ENCODE measurements at places on chromosomes 6 and 20.

- no peak overlapping the region for H3K4me3 ChIP-seq
- H3K27me3 ChIP-seq: no peaks in the 10 kb centered on the region
- H3K36me3 ChIP-seq: no peaks in the 10 kb centered on the region
- no peaks in the 10 kb centered on the region for H3K4me1 ChIP-seq
- H3K27ac ChIP-seq: no peak overlapping the region
Measured at GRCh38 chr20:9103955-9104354, 35.1 kb downstream of the PLCB4 start.

GRCh38 chr20:3077618-3078134 is 6.3 kb downstream of the OXT start:
- H3K4me3 ChIP-seq: no peak overlapping the region
- no peak overlapping the region for H3K27ac ChIP-seq

DNA sequence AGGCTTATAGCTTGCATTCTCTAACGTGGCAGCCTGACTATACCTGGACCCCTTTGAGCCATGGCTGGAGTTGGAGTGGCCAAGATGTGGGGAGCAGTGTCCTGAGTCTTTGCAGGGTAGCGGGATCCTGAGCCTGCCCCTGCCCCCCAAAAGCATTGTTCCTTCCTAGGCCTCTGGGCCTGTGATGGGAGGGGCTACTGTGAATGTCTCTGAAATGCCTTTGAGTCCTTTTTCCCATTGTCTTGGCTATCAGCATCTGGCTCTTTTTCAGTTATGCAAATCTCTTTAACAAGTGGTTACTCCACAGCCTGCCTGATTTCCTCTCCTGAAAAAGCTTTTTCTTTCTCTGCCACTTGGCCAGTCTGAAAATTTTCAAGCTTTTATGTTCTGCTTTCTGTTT is 17.0 kb upstream of the PRL start:
- no peaks in the 10 kb centered on the region for H3K36me3 ChIP-seq
- no peak overlapping the region for H3K4me3 ChIP-seq
- no peaks in the 10 kb centered on the region for H3K27me3 ChIP-seq
- no peak overlapping the region for H3K27ac ChIP-seq
- no peak for DNase-seq

- H3K4me3 ChIP-seq: no peak overlapping the region
- no peaks in the 10 kb centered on the region for H3K36me3 ChIP-seq
- DNase-seq: no peak
- H3K27ac ChIP-seq: no peak overlapping the region
- no peaks in the 10 kb centered on the region for H3K4me1 ChIP-seq
Measured at GRCh38 chr6:155400654-155400965, 55.0 kb downstream of the NOX3 start.

- no peaks in the 10 kb centered on the region for H3K36me3 ChIP-seq
- no peaks in the 10 kb centered on the region for H3K4me1 ChIP-seq
- no peak overlapping the region for H3K27ac ChIP-seq
- DNase-seq: no peak
- H3K4me3 ChIP-seq: no peak overlapping the region
Measured at GRCh38 chr6:129536271-129536670, 173.7 kb downstream of the ARHGAP18 start.

Data from effector memory CD8-positive, alpha-beta T cell (primary cell).